Upper lobe of left lung (tissue), 6 donors: ENCODE measurements at places on chromosomes 3 and 15.

DNA sequence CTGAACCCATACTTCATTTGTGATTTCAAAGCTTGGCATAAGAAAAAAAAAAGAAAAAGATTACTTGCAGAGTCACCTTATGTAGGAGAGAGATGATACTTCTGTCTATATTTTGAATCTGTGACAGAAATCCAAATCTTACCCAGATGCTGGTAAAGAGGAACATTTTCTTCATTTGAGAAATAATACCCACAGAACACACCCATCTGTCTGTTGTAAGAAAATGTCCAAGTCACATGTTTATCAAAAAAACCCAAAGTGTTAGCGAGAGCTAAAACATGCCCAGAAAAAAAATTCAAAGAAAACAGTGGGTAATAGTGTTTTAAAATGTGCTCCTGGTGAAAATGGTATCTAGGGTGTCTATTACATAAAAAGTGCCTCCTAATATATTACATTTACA, 18.0 kb upstream of the RAP2B start:
- no peak overlapping the region for H3K4me3 ChIP-seq
- no peak for DNase-seq
- no peaks in the 10 kb centered on the region for H3K36me3 ChIP-seq
- H3K27me3 ChIP-seq, result no peaks in the 10 kb centered on the region

GRCh38 chr3:141686466-141687291, 51.4 kb upstream of the RNF7 start:
- peak overlapping the region; percentile 35 for H3K4me3 ChIP-seq
- no peak for DNase-seq
- H3K4me1 ChIP-seq, result peaks cover 6% of the 10 kb centered on the region
- H3K27me3 ChIP-seq, result no peaks in the 10 kb centered on the region
- H3K36me3 ChIP-seq, result no peaks in the 10 kb centered on the region
- H3K27ac ChIP-seq, result peak overlapping the region; percentile 21

- no peaks in the 10 kb centered on the region for H3K27me3 ChIP-seq
- no peak overlapping the region for H3K4me3 ChIP-seq
- H3K4me1 ChIP-seq, result no peaks in the 10 kb centered on the region
- H3K27ac ChIP-seq, result no peak overlapping the region
- DNase-seq, result no peak
Observed at GRCh38 chr3:183690402-183690995, 7.1 kb upstream of the YEATS2 start.

GRCh38 chr15:96270581-96271172, 59.8 kb upstream of the NR2F2 start:
- no peak overlapping the region for H3K27ac ChIP-seq
- no peaks in the 10 kb centered on the region for H3K4me1 ChIP-seq
- no peaks in the 10 kb centered on the region for H3K36me3 ChIP-seq
- no peak for DNase-seq

GRCh38 chr3:105232553-105232952, 134.2 kb upstream of the ALCAM start:
- no peaks in the 10 kb centered on the region for H3K27me3 ChIP-seq
- DNase-seq, result no peak
- H3K27ac ChIP-seq, result no peak overlapping the region
- H3K36me3 ChIP-seq, result no peaks in the 10 kb centered on the region
- no peaks in the 10 kb centered on the region for H3K4me1 ChIP-seq

DNA sequence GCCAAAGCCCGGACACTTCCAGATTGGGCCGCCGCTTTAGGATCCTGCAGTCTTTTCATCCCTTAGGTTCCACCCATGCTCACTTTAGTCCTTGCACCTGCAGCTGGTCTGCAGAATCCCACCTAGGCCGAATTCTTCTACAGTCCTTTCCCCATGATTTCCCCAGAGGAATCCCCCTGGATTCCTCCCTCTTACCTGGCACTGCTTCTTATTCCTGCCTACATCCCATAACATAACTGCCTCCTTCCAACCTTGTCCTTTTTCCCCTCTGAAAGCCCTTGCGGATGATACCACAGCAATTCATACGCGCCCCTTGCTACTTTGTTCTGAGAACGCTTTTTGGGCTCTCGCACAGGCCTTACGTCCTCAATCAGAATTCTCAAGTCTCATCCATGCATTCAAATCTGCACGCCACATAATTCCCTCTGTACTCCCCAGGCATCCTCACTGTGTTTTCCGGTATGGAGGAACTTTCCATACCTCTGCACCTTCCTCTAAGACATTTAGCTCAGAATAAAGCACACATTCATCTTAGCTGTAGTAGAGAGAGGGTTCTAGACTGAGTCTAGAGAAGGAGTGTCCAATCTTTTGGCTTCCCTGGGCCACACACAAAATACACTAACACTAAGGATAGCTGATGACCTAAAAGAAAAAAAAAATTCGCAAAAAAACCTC, 619 bp downstream of the EIF2AK4 start:
- no peaks in the 10 kb centered on the region for H3K36me3 ChIP-seq
- DNase-seq, result no peak
- H3K27me3 ChIP-seq, result no peaks in the 10 kb centered on the region
- H3K4me1 ChIP-seq, result peaks cover 28% of the 10 kb centered on the region

DNA sequence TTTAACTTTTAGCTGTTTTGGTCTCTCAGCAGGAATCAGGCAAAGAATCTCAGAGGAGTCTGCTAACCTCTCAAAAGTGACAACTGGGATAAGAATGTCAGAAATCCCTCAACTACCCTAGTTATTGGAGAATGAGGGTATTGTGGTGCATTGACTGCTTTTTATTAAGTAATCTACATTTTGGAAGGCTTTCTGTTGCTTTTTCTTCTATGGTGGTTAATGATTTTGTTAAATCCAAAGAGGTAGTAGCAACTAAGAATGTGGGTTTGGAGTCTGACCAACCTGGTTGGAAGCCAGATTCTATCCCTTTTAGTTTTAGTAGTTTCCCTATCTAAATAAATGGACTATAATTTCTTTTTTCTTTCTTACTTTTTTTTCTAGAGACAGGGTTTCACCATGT, 94.7 kb upstream of the RNF7 start:
- no peaks in the 10 kb centered on the region for H3K36me3 ChIP-seq
- H3K4me3 ChIP-seq, result no peak overlapping the region

DNA sequence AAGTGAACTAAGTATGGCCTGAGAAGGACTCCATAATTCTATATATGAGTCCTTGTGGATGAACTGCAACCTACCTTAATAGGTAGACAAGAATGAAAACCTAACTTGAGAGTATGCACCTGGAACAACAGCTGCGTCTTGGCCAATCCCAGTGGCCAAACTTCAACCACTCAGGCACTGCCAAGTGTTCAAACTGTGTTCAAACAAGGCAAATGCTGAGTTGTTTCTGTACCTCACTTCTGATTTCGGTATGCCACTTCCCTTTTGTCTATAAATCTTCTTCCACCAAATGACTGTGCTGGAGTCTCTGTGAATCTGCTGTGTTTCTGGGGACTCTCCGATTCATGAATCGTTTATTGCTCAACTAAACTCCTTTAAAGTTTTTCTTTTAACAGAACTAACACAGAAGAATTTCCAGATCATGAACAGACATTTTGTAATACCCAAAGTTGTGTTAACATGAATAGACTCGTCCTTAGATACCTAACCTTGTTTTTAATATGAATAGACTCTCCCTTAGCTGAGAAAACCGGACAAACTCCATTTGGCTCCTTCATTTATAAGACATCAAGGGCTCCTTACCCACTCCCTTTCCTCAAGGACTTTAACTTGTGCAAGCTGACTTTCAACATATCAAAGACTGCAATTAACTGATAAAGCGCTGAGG, 4.1 kb downstream of the ZNF717 start:
- H3K4me3 ChIP-seq, result no peak overlapping the region
- H3K4me1 ChIP-seq, result no peaks in the 10 kb centered on the region
- no peaks in the 10 kb centered on the region for H3K27me3 ChIP-seq
- no peak overlapping the region for H3K27ac ChIP-seq
- no peak for DNase-seq

DNA sequence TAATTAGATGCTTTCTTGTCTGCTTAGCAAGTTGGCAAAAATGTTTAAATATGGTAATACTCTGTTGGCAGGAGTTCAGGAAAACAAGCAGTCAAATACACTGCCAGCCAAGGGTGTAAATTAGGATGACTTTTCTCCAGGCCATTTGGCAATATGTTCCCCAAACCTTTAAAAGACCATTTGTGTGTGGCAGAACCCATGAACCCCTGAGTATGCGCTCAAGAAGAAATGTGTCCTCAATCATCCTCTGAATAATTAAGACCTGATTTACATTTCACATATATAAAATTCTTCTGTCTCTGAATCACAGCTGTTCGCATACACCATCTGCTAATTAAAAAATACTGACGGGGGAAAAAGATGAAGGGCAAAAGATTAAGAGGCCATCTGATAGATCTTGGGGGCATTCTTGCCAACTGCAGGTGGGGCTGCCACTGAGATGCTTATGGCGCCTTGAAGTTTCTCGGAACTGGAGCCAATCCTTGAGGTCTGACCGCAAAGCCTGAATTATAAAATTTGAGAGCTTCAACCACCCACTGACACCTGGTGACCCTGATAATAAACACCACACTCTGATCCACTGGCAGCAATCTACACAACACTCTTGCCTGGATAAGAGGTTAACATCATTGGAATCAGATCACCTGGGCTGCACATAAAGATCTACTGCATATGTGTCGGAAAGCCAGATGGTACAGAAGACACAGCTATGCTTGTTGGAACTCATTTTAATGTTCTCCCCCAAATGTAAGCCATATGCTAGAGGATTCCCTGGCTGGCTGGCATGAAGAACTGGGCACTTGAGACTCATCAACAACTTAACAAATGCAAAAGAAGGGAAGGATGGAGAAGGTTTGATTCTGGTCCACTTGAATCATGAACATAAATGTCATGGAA, 190.6 kb downstream of the OSBPL10 start:
- no peak overlapping the region for H3K4me3 ChIP-seq
- no peak overlapping the region for H3K27ac ChIP-seq
- H3K4me1 ChIP-seq, result no peaks in the 10 kb centered on the region
- no peak for DNase-seq

GRCh38 chr3:113105093-113105449, 106.3 kb upstream of the BOC start:
- H3K27ac ChIP-seq, result no peak overlapping the region
- no peak for DNase-seq
- H3K27me3 ChIP-seq, result no peaks in the 10 kb centered on the region
- H3K4me1 ChIP-seq, result no peaks in the 10 kb centered on the region

- H3K27ac ChIP-seq, result no peak overlapping the region
- H3K36me3 ChIP-seq, result no peaks in the 10 kb centered on the region
- no peaks in the 10 kb centered on the region for H3K27me3 ChIP-seq
- H3K4me3 ChIP-seq, result no peak overlapping the region
Observed at GRCh38 chr3:134084242-134084950, 54.7 kb upstream of the SLCO2A1 start.

DNA sequence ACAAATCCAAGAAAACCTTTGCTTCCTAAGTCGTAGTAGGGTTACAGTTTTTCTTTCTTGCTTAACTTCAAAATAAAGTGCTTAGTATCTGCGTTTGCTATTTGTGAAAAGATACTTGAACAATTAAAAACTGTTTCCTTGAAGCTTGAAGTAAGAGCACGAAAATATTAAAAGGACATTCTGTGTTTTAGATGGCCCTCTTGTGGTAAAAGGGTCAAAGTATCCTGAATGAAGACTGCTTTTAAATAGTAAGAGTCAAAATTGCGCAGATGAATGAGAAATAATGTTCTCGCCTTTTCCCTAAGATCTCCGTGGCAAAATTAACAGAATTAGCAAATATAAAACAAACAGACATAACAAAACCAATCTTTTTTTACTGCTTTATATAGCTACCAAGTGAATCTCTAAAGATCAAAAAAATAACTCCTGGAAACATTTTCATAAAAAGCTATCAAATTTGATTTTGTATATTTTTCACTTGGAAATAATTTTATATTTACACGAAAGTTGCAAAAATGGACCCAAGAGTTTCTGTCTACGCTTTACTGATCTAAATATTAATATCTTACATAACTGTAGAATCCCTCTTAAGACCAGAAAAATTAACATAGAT, 175.4 kb downstream of the MBNL1 start:
- DNase-seq, result no peak
- H3K4me1 ChIP-seq, result peaks cover 59% of the 10 kb centered on the region
- H3K27ac ChIP-seq, result peak overlapping the region; percentile 18
- no peak overlapping the region for H3K4me3 ChIP-seq

GRCh38 chr15:70160267-70160666, 62.5 kb upstream of the TLE3 start:
- no peaks in the 10 kb centered on the region for H3K27me3 ChIP-seq
- no peak overlapping the region for H3K27ac ChIP-seq
- H3K36me3 ChIP-seq, result no peaks in the 10 kb centered on the region
- no peak for DNase-seq

- DNase-seq, result no peak
- peak within 1 kb of the TSS; percentile 2 for H3K4me3 ChIP-seq
- no peak within 1 kb of the TSS for H3K27ac ChIP-seq
- H3K4me1 ChIP-seq, result no peaks in the 10 kb centered on the region
- no peaks in the 10 kb centered on the region for H3K27me3 ChIP-seq
Observed at GRCh38 chr15:34795267-34796081, at the start of gene ACTC1. TSS of gene ACTC1 (minus strand) at chr15:34795549. CDS start at chr15:34794808, 741 bp downstream.

- H3K27ac ChIP-seq, result no peak overlapping the region
- no peak for DNase-seq
- H3K4me3 ChIP-seq, result no peak overlapping the region
- H3K36me3 ChIP-seq, result no peaks in the 10 kb centered on the region
Observed at GRCh38 chr3:182000447-182000846, 288.7 kb downstream of the SOX2 start.
